ENCODE measurements at places on chromosomes 5 and 9.

GRCh38 chr5:107743373-107744000, 72.8 kb upstream of the EFNA5 start:
- DNase-seq: no peak

DNA sequence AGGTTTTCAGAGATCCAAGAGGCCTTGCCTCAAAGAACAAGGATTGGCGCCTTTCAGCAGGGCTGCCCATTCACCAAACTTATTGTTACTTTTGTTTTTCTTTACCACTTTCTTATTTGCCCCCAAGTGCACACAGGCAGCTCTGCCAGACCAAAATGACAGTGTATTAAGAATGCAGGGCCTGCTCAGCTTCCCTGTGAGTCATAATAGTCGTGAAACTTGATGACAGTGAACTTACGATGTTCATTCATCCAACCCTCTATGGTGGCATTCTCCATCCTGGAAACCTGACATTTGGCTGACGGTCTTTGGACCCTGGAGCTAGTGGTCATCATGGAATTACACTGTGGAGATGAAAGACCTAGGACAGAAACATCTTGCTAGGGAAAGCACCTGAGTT, 44.3 kb downstream of the UBE2QL1 start:
- no peak for DNase-seq

- DNase-seq: no peak
These were observed 6.7 kb downstream of the PRRT1B start for GRCh38 chr9:131552030-131552429.

GRCh38 chr5:157616785-157617184, 35.5 kb downstream of the SOX30 start:
- DNase-seq: no peak

DNA sequence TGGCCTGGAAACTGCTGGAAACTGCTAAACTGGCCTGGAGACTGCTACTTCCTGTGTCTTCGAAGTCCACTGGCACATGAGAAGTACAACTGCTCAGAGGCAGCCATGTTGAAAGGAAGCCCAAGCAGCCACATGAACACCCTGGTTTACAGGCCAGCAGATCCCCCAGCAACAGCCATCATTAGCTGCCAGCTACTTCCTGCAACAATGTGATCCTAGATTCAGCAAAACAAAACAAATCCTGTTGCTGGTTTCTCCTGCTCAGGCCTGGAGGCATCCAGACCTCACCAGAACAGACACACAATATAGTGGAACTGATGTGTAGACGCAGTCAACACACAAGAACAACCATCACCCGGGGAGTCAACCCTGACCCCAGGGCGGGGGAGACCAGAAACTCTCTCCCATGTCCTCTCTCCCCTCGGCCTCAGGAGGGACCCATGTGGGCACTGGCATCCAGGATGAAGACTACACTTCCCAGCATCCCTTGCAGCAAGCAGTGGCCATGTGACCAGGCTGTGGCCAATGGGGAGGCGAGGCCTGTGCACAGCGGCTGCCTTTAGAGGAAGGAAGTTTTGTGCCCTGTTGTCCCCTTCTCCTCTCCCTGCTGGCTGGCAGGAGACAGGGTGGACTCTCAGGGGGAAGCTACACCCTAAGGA, 9.2 kb upstream of the LCN15 start:
- DNase-seq: no peak

DNA sequence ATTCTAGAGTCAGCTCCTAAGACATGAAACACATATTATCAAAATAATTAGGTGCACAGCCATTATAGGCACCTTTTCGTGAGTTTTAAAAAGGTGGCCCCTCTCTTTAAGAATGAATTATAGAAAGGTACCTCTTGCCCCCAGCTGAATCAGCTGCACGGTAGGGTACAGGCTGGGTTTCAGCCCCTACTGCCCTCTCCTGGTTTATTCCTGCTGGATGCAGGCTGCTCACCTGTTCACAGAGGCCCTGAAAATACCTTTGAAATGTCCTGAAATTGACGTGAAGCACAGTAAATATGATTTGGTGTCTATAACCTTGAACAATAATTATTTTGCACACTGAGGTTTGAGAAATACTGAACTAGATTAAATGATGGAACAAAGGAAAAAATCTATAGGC, 504.8 kb upstream of the SGCD start:
- no peak for DNase-seq
